ENCODE measurements at places on chromosomes 13 and 19.
A peak's percentile ranks its signal among the peaks of the same experiment; 100 is the strongest.

DNA sequence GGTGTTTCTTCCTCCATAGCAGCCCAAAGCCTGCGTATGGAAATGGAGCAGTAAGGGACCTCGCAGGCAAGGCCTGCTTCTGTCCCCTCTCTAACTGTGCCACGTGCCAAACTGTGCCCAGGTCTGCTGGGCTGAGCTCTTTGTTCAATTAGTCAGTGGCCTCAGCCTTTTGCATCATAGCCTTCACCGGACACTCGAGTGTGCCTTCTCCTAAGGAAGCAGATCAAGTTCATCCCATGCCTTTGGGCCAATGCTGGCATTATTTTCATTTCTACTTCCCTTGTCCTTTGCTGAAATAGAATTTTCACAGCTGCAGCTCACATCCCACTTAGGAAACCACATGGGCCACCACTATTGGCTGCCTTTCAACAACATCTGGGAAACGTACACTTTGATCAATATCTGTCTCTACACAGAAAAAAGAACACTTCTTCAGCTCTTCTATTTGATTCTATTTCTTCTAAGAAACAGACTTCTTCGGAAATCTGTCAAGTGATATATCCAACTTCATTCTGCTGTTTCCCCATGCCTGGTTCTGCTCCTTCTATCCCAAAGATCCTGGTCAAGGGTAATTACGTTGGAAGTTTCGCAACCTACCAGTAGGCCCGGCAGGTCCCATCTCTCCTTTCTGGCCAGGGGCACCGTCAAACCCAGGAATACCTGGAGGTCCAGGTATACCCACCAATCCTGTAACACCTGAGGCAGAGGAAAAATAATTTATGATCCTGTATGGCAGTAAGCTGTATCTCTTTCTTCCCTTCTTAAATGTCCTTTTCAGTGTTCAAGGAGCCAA is 143.9 kb downstream of the COL4A1 start:
- no peak for DNase-seq

DNA sequence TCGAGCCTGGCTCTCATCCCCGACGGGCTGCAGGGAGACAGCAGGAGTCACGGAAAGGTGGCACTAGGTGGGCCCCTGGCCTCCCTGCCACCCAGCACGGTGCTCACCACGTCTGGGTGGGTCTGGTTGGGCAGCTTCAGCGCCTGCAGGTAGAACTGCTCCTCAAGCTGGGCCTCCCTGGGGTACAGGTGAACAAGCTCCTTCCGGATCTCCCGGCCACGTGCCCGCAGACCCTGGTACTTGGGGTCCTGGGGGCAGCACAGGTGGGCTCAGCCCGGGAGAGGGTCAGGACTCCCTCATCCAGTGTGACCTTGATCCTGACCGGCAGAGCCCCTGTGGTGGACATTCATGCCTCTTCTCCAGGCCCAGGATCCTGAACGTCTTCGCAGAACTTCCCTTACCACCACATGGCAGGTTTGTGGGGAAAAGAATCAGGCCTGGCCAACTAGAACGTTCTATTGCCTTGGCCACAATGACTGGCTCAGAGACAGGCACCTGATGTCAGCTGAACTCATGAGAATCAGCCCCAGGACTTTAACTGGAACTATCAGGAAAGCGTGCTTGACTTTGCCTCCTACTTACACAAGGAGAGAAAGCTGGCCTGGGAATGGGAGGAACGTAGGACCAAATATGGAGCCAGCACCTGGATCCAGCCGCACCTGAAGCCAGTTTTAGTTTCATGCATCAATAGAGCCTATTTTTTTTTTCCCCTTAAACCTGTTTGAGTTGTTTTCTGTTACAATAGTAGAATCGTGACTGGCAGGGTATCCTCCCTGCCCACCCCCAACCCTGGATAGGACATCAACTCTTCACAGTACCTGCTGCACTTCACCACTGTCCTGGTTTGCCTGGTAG is 8.9 kb downstream of the SARS2 start:
- DNase-seq = no peak

- DNase-seq = no peak
Measured at GRCh38 chr19:2329501-2329916, 1.0 kb downstream of the SPPL2B start.

DNA sequence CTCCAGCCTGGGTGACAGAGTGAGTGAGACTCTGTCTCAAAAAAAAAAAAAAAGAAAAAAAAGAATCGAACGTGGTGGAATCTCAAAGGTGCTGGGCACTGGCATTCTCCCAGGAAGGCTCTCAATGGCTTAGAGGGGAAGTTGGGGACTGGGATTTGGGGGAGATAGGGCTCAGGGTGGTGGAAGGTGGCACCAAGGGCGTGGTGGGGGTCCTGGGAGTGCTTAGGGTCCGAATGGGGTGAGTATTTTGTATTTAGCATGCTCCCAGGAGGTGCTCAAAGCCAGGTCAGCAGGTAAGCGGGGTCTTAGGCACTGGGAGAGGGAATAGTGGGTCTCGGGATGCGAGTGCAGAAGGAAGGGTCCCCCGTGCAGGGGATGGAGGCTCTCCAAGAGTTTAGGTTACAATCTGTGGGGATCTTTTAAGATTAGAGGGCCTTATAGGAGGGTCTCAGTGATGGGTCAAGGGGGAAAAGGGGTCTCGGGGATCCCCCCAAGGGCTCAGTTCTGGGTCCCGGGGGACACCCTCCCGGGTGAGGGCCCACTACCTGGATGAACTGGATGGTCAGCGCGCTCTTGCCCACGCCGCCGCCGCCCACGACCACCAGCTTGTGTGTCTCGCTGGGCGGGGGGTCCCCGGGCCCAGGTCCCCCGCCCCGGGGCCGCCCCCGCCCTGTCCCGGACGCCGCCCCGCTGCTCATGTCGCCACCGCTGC is 386 bp downstream of the RRAS start:
- no peak for DNase-seq

DNA sequence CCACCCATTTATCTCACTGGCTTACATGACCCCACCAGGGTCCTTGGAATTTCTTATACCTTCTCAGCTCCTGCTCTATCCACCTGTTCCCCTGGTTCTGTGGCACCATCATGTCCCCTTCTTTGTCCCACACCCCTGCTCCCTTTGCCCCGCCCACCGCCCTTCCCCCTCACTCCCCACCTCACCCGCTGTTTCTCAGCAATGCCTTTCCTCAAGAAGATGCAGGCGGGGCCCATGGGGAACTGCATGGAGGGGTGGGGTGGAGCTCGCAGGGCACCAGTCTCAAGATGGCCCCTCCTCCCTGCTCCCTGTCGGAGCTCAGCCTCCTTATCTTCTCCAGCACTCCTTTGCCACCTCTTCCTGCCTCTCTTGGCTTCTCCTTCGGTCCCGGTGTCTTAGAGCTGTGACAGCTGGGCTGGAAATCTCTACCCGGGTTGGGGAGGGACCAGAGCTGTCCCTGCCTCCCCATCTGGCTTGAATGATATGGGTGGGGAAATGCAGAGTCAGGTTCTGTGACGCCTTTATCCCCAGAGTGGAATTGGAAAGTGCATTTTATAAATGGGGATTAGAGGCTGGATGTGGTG is at the start of gene CABP5:
CABP5 (minus strand) TSS at position 405 of the 584 bp plus-strand sequence; CDS start at position 248, 157 bp downstream.
- DNase-seq = no peak

DNA sequence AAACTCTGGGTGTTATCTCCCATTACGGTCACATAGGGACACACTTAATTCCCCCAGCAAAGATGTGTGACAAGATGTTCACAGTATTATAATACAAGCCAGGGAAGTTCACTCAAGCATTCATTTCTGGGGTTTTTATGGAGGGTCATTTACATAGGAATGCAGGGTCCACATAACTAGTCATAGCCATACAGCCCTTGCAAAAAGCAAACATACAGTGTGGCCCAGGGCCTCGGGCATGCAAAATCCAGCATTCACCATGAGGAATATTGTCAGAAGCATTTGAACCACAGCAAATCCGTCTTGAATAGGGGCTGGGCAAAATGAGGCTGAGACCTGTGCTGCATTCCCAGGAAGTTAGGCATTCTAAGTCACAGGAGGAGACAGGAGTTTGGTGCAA is 13.0 kb upstream of the ZNF460 start:
- DNase-seq = no peak

DNA sequence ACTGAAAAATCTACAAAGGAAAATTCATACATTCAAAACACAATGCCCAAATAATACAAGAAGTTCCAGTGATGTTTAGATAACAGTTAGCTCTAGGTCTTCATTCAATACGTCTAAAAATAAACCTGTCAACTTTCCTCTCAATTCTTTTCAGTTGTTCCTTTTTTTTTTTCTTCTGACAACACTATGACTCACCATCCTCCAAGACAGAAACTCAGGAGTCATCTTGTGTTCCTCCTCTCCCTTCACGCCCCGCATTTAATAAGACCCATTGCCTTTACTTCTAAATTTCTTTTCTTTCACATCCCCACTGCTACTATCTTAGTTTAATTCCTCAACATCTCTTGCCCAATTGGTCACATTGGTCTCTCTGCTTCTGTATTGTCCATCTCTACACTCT is 759.9 kb downstream of the GPC5 start:
- no peak for DNase-seq

GRCh38 chr13:83352391-83352790 is 529.9 kb downstream of the SLITRK1 start:
- no peak for DNase-seq

- DNase-seq = no peak
Measured at GRCh38 chr13:110887597-110888333, 27.1 kb downstream of the ANKRD10 start.

- no peak for DNase-seq
Measured at GRCh38 chr13:93328943-93329342, 102.3 kb downstream of the GPC6 start.

- no peak for DNase-seq
Measured at GRCh38 chr13:37651891-37652290, 53.3 kb upstream of the POSTN start.

DNA sequence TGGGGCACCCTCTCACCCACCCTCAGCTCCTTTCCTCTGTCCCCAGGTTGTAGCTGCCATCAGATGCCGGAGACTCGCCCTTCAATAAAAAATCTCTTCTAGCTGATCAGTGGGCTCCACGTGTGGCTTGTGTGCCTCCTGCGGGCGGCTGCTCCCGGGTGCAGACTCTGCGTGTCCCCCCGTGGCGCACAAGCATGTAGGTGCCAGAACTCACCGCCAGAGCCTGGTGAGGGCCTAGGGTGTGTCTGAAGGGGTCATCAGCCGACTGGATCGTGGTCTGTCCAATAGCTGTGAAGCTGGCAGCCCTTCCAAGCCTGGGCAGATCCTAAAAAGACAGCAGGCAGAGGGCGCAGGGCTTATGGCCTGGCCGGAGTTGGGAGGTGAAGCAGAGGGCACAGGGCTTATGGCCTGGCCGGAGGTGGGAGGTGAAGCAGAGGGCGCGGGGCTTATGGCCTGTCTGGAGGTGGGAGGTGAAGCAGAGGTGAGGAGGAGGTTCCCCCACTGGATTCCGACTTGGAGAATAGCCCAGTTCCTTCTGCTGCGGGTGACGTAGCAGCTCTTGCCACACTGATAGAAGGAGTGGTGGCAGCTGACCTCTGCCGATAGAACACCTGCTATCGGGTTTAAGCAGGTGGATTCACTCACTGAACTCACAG is 11.7 kb downstream of the NOP53 start:
- no peak for DNase-seq

DNA sequence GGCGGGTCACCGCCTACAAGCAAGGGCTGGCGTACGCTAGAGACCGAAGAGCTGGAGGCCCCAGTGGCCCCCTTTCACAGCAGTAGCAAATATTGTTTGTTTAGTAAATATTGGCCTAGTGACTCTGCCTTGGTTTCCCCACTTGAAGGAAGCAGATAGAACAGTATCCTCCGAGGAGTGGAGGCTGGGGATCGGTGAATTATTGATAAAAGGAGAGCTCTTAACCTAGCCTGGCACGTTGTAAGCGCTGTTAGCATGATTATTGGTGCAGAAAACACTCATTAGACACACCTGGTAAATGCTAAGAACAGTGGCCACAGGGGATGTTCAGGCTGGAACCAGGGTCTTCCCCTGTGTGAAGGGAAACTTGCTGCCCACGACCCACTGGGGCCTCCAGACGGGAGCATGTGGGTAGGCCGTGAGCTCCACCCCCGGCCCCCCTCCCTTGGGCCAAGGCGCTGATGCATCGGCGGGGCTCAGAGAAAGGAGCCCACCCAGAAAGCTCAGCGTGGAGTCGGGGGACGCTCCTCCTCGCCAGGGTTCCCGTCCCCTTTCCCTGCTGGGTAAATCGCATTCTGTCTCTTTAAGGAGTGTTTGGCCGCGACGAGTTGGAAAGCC is 2.3 kb downstream of the IER2 start:
- DNase-seq = no peak

DNA sequence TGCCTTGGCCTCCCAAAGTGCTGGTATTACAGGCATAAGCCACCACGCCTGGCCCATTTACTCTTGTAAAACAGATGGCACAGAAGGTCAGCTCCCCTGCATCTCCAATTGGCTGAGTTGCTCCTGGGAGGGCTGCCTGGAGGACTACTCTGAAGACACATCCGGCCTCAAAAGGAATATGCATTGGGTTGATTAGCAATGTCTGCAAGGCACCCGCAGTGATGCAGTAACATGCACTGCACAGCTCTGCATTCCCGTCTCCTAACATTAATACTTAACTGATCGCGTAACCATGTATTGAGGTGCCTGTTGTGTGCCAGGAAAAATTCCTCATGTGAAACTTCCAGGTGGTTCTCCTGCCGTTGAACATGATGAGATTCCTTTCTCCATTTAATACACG is 5.0 kb downstream of the ELAVL3 start:
- DNase-seq = no peak

GRCh38 chr19:4088975-4089374 is 22.3 kb upstream of the ZBTB7A start:
- peak; percentile 37 for DNase-seq

- DNase-seq = no peak
Measured at GRCh38 chr13:111187960-111188541, 72.9 kb downstream of the ARHGEF7 start.

- DNase-seq = no peak
Measured at GRCh38 chr13:38685974-38686576, 802 bp upstream of the FREM2 start.

- DNase-seq = no peak
Measured at GRCh38 chr13:107808389-107808788, 406.9 kb downstream of the LIG4 start.

GRCh38 chr13:103859952-103860351 is 793.7 kb upstream of the SLC10A2 start:
- DNase-seq = no peak

DNA sequence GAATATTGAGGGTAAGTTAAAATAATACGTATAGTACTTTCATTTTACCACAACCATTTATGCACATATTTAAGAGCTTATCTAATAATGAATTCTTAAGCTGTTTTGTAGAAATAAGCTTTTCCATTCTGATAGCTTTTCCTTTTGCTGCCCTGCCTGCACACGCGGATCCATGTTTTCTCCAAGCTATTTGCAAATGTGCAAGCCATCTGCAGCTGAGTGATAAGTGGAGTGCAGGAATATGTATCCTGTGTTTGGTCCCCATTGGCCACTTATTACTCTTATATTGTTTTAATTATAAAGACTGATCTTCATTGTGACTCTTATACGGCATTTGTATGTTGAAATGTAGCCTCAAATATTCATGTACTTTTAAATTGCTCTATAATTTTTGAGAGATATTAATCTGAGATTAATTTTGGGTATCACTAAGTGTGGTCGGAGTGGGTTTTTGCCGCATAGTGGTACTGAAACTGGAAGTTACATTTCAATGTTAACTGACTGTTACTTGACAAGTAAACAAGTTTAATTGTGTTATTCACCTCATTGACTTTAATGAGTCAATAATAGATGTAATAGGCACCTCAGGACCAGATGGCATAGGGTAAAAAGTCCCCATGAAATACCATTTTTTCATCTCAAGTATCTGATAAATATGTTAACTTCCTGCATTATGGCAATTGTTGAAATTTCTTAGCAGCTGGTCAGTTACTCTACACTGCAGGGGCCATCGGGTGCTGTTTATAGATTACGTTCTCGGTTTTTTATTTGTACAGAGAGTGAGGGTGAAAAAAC is 1567.4 kb downstream of the EFNB2 start:
- no peak for DNase-seq

Data from CD4-positive, alpha-beta T cell (primary cell).